ENCODE measurements at places on chromosomes 16 and 17.

DNA sequence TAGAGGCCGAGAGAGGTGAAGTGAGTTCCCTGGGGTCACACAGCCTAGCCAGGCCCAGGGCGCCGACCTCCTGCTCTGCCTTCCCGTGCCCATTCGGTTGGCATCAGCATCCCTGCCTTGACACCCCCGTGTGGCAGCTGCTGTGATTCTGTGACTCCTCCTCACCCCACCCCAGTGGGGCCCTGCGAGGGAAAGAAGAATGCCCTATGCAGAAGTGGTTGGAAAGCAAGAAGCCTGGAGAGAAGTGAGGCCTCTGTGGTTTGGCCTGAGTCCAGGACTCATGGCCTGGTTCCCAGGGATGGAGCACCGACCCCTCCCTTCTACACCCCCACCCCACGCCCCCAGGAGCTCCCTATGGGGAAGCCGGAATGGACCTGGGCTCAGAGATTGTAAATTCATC, 296.2 kb downstream of the SEC14L1 start:
- DNase-seq: peak; percentile 84
- no peak overlapping the region for H3K27ac ChIP-seq
- H3K27me3 ChIP-seq: no peaks in the 10 kb centered on the region

DNA sequence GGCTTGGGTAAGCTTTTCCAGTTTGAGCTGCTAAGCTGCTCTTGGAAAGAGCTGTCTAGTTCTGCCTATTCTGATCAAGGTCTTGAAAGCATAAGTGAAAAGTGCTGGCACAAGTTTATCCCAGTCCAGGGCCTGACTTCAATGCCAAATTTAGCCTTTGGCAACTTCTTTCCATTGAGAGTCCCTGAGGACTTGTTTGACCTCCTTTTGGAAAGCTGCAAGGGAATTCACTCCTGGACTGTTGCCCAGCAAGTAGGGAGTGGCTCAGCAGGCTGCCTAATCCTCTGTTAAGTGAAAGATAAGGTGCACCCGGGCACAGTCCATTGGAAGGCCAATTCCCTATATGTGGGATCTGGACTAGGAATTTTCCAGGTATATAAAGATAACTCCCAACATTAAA, 16.0 kb upstream of the TANC2 start:
- H3K4me3 ChIP-seq: no peak overlapping the region
- no peak for DNase-seq
- H3K36me3 ChIP-seq: no peaks in the 10 kb centered on the region

GRCh38 chr16:57000271-57001025, 11.1 kb downstream of the NLRC5 start:
- H3K4me3 ChIP-seq: no peak overlapping the region
- no peaks in the 10 kb centered on the region for H3K4me1 ChIP-seq
- H3K27me3 ChIP-seq: no peaks in the 10 kb centered on the region

DNA sequence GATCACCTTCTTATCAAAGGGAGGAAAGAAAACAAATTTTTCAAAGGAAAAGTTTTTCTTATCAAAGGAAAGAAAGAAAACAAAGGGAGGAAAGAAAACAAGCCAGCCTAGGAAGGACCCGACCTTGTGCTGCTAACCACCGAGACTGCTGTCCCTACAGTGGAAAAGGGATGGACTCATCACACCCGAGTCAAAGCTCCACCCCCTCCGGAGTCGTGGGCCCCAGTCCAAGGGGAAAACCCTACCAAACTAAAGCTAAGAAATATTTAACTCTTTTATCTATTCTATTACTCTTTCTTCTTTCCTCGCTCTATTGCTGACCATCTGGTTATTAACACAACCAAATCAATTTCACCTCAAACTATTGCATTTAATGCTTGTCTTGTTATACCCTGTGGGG, 6.1 kb upstream of the ENDOV start:
- no peak for DNase-seq
- H3K27ac ChIP-seq: no peak overlapping the region
- H3K4me1 ChIP-seq: no peaks in the 10 kb centered on the region
- H3K36me3 ChIP-seq: no peaks in the 10 kb centered on the region
- H3K27me3 ChIP-seq: peaks cover 4% of the 10 kb centered on the region
- H3K4me3 ChIP-seq: no peak overlapping the region

GRCh38 chr17:55386796-55387332, 34.8 kb downstream of the MMD start:
- no peaks in the 10 kb centered on the region for H3K4me1 ChIP-seq
- no peak for DNase-seq
- H3K36me3 ChIP-seq: no peaks in the 10 kb centered on the region
- H3K4me3 ChIP-seq: no peak overlapping the region

DNA sequence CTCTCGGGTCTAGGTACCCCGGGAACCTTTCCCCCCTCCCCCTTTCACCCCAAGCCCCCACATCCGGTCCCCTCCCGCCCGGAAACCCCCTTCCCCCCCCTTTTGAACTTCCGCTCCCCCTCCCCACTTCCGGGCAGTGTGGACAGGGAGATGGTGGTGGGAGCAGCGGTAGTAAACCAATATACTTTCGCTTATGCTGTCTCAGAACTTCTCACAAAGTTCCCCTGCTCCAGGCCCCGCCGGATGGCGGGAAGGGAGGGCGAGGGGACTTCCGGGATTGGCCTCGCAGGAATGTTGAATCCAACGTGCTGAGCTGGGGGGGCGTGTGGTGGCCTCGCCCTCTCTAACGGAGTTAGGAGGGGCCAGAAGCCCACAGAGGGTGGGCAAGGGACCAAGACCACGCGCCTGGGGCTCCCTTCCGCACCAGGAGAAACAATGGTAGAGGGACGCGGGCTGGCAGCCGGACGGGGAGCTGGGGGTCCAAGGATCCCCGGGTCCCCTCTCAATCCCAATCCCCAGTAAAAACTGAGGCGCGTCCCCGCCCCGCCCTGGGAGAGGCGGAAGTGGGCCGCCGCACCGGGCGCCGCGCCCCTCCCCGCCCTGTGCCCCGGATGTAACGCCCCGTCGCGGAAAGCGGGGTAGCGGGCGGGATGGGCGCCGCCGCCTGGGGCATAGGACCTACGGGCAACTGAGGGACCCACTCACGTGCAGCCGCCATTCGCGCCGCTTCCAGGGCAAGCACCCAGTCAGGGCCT, 742 bp downstream of the PFN1 start:
- H3K4me1 ChIP-seq: peaks cover 73% of the 10 kb centered on the region
- H3K27me3 ChIP-seq: no peaks in the 10 kb centered on the region
- peaks cover 39% of the 10 kb centered on the region for H3K36me3 ChIP-seq
- no peak for DNase-seq

DNA sequence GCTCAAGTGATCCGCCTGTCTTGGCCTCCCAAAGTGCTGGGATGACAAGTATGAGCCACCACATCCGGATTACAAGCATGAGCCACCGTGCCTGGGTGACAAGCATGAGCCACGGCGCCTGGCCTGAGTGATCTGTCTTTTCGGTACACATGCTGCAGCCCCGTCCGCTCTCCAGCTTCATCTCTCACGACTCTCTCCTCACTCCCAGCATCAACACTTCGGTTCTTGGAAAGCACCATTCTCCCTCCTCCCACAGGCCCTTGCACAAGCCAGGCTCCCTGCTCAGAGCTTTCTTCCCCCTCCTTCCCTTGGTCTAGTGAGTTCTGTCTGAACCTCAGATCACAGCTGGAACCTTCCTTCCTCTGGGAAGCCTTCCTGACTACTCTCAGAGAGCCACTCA, 6.5 kb upstream of the NCBP3 start:
- DNase-seq: no peak
- H3K27me3 ChIP-seq: no peaks in the 10 kb centered on the region
- H3K36me3 ChIP-seq: no peaks in the 10 kb centered on the region
- H3K4me1 ChIP-seq: peaks cover 7% of the 10 kb centered on the region
- H3K27ac ChIP-seq: no peak overlapping the region

DNA sequence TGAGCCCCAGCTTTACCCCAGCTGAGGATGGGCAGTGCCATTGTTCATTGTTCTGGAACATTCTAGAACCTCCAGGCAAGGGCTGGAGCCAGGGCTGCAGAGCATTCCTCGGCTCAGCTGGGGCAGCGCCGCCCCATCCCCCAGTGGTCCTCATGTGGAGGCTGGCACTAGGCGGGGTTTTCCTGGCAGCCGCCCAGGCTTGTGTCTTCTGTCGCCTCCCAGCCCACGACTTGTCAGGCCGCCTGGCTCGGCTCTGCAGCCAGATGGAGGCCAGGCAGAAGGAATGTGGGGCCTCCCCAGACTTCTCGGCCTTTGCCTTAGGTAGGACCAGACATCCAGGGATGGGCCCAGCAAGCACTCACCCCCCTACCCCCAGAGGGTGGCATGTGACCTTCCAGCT, at the start of gene TMEM95:
TSS of gene TMEM95 (plus strand) at position 104 of the 400 bp plus-strand sequence. CDS start at position 153, 49 bp downstream.
- H3K27me3 ChIP-seq: no peaks in the 10 kb centered on the region
- peaks cover 18% of the 10 kb centered on the region for H3K36me3 ChIP-seq
- DNase-seq: no peak
- H3K27ac ChIP-seq: no peak within 1 kb of the TSS

DNA sequence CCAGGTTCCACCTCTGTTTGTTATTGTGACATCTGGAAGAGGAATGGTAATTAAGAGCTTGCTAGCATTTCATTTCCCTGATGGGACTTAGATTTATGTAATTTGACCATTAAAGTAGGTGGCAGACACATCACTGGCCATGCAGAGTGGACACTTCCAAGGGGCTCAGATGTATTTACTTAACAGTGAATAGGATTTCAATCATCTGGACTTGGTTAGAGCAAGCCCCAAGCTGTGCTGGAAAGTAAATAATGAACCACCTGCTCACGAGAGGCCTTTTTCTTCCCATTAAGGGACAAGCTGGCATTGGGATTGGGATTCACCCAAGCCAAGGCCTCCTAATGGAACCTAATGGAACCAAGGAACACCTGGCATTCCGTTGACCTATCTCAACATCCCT, 395.3 kb downstream of the HS3ST4 start:
- no peak overlapping the region for H3K4me3 ChIP-seq
- H3K27me3 ChIP-seq: no peaks in the 10 kb centered on the region
- H3K36me3 ChIP-seq: no peaks in the 10 kb centered on the region
- DNase-seq: no peak
- no peaks in the 10 kb centered on the region for H3K4me1 ChIP-seq

DNA sequence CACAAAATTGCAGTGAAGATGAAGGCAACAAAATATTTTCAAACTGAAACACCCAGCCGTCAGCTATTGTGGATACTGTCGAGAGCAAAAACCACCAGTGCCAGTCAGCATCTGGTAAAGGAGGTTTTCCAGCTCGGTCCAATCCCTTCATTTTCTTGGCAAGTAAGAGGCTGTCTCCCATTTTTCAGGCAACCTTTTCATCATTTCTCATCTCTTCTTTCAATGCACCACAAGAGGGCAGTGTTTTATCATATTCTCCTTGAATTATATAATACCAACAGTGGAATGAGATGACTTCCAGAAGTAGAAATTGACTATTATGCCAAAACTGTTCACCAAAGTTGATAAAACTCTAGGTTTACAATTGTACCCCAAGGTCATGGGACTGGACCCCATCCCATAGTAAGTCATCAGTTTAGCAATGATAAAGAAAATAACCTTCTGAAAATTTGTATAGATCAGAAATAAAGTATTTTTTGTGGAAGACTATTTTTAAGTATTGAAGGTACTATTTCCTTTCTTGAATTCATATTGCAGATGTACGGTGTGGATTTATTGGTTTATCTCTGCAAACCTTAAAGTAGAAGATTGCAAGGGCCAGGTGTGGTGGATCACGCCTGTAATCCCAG, 16.8 kb downstream of the NQO1 start:
- H3K27ac ChIP-seq: no peak overlapping the region
- no peak overlapping the region for H3K4me3 ChIP-seq
- peak; percentile 78 for DNase-seq
- peaks cover 2% of the 10 kb centered on the region for H3K36me3 ChIP-seq

DNA sequence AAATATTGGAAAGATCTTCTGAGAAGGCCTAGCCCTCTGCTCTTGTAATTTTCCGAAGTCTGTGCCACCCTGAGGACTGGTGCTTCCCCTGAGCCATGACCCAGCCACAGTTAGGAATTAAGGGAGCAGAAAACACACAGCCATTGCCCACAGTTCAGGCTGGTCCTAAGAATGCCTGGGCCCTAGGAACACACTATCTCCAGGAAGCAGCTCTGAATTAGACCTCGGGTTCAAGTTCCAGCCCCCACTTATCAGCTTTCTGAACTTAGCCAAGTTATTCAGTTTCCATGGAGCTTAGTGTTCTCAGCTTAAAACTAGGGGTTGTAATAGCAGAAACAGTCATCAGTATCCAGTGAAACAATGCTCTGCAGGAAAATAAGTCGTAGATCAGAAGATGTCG, 56.0 kb downstream of the CDH13 start:
- DNase-seq: no peak
- no peaks in the 10 kb centered on the region for H3K36me3 ChIP-seq
- no peaks in the 10 kb centered on the region for H3K27me3 ChIP-seq
- H3K27ac ChIP-seq: no peak overlapping the region

DNA sequence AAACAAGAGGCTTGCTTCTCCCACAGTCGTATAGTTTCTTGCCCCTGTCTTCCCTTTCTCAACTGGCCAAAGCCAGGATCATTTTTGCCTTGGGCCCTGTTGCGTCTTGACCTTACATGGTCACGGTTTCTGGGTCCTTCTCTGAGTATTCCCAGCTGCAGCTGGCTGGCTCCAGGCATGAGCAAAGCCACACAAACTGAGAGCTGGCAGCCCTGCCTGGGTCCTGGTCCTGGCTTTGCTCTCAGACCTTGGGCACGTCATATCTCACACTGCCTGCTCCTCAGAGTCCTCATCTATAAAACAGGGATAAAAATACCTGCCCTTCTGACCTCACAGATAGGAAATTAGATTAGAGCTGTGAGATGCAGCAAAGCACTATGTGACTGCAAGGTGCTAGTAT, 277.6 kb downstream of the CBLN1 start:
- no peaks in the 10 kb centered on the region for H3K4me1 ChIP-seq
- H3K27me3 ChIP-seq: no peaks in the 10 kb centered on the region

DNA sequence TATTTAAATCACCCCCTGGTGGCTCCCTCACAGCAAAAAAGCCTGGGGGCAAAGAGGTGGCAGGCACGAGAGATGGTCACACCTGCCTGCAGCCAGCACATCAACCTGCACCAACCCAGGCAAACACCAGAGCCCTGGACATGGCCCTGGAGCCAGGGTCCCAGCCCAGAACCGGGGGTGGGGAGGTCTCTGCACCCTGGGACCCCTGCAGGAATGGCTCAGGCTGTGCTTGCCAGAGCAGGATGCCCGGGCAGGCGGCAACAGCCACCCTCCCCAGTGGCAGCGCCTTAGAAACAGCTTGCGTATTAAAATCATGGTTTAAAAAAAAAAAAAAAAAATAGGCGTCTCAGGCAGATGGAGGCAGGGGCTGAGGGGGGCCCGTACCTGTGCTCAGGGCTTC, 16.2 kb downstream of the MYBBP1A start:
- no peak for DNase-seq
- peaks cover 54% of the 10 kb centered on the region for H3K4me1 ChIP-seq
- peaks cover 93% of the 10 kb centered on the region for H3K36me3 ChIP-seq
- no peak overlapping the region for H3K27ac ChIP-seq
- no peak overlapping the region for H3K4me3 ChIP-seq

Measured in common myeloid progenitor, CD34-positive (primary cell).